ENCODE measurements at places on chromosomes 7 and 10.

DNA sequence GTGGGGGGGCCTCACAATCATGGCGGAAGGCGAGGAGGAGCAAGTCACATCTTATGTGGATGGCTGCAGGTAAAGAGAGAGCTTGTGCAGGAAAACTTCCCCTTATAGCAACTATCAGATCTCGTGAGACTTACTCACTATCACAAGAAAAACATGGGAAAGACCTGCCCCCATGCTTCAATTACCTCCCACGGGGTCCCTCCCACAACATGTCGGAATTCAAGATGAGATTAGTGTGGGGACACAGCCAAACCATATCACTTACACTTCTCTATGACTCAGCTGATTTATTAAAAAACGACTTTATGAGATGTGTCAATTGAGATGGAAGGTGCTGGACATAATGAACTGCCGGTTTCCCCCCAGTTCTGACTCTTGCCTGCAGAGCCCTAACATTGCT, 23.8 kb upstream of the CHN2 start:
- DNase-seq: no peak

DNA sequence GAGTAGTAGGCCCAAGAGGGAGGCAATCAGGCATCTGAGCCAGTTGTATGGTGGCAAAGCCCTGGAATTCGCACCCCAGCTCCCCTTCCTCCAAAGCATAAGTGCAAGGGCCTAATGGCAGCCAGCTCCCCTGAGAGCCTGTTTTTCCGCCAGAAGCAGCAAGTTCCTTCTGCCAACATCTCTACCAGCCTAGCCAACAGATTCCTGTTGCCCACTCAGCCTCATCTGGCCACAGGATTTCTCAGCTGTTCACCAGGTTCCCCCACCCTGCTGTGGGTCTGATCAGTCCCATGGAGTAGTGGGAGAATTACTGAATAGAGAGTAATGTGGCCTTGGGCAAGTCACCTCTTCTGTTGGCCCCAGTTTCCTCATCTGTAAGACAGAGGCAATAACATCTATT, 186.2 kb upstream of the PDE1C start:
- DNase-seq: no peak

- DNase-seq: no peak
Measured at GRCh38 chr7:85897967-85898366, 711.1 kb upstream of the SEMA3D start.

- no peak for DNase-seq
Measured at GRCh38 chr7:41954976-41955375, 252.1 kb upstream of the INHBA start.

- no peak for DNase-seq
Measured at GRCh38 chr7:105309235-105310169, 79.2 kb downstream of the SRPK2 start.

- DNase-seq: peak; percentile 20
Measured at GRCh38 chr10:32055478-32056135, 618 bp downstream of the KIF5B start.

DNA sequence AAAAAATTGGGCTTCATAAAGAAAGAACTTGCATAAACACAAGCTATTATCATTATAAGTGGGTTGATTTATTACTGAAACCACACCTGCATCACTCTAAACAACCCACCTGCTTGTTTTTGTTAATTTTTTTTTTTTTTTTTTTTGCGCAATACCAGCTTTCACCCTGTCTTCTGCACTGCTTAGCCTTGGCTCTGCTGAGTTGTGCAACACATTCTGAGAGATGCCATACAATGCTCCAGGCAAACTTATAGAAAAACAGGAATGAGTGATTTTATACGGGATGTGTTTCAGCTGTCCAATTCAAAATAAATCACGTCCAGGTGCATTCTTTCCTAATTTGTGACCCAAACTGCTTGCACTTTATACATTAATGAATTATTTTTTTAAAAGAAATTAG, 923.6 kb downstream of the GATA3 start:
- DNase-seq: no peak

DNA sequence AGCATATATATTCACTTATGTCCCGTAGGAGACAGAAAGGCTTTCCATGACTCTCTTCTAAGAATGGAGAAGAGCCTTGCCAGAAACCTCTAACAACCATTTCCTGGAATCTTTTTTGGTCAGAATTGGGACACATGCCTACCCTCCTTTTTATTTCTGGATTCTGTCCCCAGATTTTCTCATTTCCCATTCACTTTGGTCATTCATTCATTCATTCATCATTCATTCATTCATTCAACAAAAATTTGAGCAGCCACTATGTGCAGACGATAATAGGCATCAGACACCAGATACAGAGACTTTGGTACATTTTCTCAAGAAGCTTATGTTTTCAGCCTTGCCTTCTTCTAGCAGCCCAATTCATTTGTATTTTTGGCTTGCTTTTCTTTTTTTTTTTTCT, 6.0 kb downstream of the ENTPD7 start:
- DNase-seq: no peak

Measured in stimulated activated CD4-positive, alpha-beta T cell treated with anti-CD3 and anti-CD28 coated beads, TNF-alpha, amount 100 ng/mL, for 48 hours (primary cell).